RWPE1 (cell line): ENCODE measurements at places on chromosomes 2 and 18.

GRCh38 chr2:219309278-219309677 is at the start of gene PTPRN:
Gene PTPRN (minus strand): TSS chr2:219309401. CDS start chr2:219309332, 69 bp downstream.
- no peak for DNase-seq

- DNase-seq = no peak
Measured at GRCh38 chr2:43005245-43005974, 213.0 kb upstream of the HAAO start.

DNA sequence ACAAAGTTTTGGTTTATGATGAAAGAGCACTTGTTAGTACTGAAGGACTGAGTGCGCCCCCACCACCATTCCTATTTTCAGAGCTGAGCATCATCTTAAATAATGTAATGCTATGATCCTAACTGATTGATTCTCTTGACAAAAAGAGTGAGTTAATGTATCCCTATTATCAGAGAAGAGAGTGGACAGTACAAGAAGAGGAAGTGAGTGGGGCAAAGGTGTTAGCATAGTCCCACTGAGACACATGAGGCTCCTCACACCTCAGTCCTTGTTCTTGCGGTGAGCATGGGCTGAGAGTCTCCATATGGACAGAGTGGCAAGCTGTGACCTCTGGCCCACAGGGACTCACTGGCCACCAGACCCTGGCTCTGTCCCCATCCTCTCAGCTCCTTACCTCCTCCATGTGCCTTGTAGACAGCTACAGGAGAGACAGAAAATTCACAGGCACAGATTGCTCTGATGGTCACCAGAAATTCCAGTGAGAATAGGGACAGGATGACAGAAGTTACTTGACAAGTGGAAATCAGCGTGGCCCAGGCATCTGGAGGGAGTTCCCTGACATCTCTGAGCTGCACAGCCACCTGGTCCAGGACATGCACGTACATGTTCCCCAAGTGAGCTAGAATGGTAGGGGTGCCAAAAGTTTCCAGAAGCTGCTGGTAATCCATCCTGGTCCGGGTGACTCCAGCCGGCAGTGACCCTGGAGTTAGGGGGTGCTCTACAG is 32.6 kb downstream of the NAPG start:
- DNase-seq = peak; percentile 14

GRCh38 chr2:20371323-20372025 is 20.8 kb upstream of the PUM2 start:
- DNase-seq = no peak

DNA sequence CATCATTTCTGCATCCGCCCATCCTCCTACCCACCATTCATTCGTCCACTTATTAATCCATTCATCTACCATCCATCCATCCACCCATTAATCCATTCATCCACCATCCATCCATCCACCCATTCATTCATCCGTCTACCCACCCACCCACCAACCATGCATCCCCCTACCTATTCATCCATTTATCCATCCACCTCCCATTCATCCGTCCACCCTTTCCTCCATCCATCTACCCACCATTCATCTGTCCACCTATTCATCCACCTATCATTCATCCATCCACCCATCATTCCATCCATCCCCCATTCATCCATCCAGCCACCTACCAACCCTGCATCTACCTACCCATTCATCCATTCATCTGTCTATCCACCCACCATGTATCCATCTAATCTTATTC is 83.5 kb upstream of the MCFD2 start:
- DNase-seq = no peak

DNA sequence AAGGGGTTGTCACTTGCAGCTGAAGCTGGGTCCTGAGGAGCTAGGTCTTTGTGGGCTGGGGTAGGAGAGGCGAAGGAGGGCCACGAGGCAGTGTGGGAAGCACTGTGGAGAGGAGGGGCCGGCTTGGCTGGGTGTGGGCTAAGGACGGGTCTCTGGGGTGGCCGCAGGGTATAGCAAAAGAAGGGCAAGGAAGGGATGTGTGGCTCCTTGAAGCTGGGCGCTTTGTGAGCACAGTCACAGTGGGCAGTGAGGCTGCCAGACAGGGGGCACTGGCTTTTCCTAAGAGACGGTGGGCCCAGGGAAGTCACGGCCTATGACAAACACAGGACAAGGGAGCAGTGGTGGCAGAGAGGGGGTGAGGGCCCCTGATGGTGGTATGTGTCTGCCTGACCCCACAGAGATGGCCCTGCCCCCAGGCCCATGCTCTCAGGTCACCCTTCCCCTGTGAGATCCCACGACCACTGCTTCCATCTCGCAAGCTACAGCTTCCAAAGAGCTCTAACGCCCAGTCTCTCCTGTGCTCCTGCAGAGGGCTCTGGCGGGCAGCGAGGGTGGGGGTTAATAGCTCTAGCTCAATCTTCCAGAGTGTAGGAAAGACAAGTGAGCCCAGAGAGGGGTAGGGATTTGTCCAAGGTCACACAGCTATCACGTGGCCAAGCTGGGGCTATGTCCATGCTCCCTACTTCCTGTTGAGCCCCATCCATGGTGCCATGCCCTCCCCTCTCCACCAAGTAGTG is 32.4 kb downstream of the KCNK3 start:
- DNase-seq = no peak

- no peak for DNase-seq
Measured at GRCh38 chr18:13300029-13300428, 81.5 kb downstream of the LDLRAD4 start.
